ENCODE measurements at places on chromosomes 6 and 20. TPM values are rescaled to one million over a fixed set of nuclear protein-coding genes. Genes with fewer than 3 reads are reported as not detected.

Gene PPP1R3D
- 10.9 TPM for total RNA-seq

Gene SLC35D3
- total RNA-seq = not detected

Gene PSORS1C2
- total RNA-seq = not detected

Gene NKAIN2
- 0.07 TPM for total RNA-seq

Gene TGM2
- 0.68 TPM for total RNA-seq

Gene SEL1L2
- total RNA-seq = not detected

Gene ZC3H12D
- total RNA-seq = 0.07 TPM

Gene C6orf15
- 0.34 TPM for total RNA-seq

Gene HLA-DQB1
- not detected for total RNA-seq

Gene TRIM38
- total RNA-seq = 8.6 TPM

Gene GRM4
- total RNA-seq = 1.1 TPM

Gene RNF146
- total RNA-seq = 49.6 TPM

Gene OR2H1
- not detected for total RNA-seq

Gene ANKRD6
- total RNA-seq = 6.5 TPM

Gene HDGFL1
- total RNA-seq = not detected

Gene MYLIP
- total RNA-seq = 9.6 TPM

Gene PCSK2
- total RNA-seq = not detected

Gene ATP6V1G2
- 0.34 TPM for total RNA-seq

Data from nasal cavity respiratory epithelium epithelial cell of viscerocranial mucosa (primary cell).